ENCODE measurements at places on chromosomes 16 and 17. TPM values are rescaled to one million over a fixed set of nuclear protein-coding genes. Genes with fewer than 3 reads are reported as not detected.
A peak's percentile ranks its signal among the peaks of the same experiment; 100 is the strongest.

GRCh38 chr16:15523092-15523541 lies 88.7 kb downstream of the BMERB1 start:
- no peak for DNase-seq

- DNase-seq = no peak
These were observed 68.6 kb downstream of the SDK2 start for GRCh38 chr17:73575470-73576221.

GRCh38 chr16:50038286-50038685 lies 13.3 kb downstream of the CNEP1R1 start:
- DNase-seq = no peak

GRCh38 chr17:2749784-2750181 lies 331 bp upstream of the CCDC92B start:
- DNase-seq = peak; percentile 71

- DNase-seq = peak; percentile 76
These were observed 12.6 kb upstream of the TCF25 start for GRCh38 chr16:89860747-89861304.

DNA sequence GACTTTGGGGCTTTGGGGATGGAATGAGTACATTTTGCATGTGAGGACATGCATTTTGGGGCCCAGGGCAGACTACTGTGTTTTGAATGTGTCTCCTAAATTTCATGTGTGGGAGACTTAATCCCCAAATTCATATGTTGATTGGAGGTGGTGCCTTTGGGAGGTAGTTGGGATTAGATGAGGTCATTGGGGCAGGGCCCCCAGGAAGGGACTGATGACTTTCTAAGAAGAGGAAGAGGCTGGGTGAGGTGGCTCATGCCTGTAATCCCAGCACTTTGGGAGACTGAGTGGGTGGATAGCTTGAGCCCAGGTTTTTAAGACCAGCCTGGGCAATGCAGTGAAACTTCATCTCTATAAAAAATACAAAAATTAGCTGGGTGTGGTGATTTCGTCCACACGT lies 42.8 kb upstream of the RAI1 start:
- DNase-seq = no peak

DNA sequence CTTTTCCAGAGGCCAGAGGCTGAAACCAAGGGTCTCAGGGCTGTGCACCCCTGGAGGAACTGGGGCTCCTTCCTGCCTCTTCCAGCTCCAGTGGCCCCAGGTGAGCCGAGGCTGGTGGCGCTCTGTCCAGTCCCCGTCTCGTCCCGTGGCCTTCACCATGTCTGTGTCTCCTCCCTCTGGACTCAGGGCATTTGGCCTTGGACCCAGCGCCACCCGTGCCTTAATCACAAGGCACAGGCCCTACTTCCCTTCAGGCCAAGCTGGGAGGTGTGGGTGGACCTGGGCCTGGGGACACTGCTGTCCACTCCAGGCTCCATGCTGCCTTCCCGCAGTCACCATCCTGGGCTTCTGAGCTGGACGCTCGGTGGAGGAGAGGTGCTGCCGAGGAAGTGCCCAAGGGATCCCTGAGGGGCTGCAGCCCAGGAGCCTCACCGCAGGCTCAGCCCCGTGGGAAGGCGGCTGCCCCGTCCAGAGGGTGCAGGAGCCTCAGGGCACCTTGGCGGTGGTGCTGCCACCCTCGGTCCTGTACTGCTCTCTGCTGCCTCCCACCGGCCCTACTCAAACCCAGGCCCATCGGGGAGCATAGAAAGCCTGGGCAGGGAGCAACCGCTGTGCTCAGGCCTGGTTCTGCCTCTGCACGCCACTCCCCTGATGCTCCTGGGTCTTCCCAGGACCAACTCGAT lies 9.6 kb upstream of the APRT start:
- DNase-seq = no peak

DNA sequence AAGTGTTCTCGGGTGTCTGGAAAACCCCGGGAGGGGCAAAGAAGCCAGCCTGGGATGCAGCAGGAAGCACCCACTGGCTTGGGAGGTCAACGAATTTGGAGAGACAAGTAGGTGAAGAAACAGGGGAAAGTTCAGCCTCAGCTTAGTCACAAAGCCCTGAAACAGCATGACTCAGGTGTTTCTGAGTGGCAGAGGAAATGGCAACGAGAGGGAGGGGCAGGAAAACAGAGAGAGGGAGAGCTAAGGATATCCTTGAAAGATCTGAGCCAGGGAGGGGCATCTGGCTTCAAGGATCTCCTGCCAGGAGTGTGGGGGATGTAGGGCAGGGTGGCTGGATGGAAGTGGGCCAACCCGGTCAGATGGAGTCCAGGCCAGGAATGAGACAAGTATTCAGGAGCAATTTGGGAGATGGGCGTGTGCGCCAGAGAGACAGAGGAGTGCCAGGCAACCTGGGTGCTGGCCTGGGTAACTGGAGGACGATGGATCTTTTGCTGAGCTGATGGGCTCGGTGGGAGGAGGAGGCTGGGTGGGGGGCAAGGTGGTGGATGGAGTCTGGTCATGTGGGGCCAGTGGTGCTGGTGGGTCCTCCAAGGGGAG lies 27.2 kb downstream of the ABCC3 start:
- DNase-seq = peak; percentile 78

DNA sequence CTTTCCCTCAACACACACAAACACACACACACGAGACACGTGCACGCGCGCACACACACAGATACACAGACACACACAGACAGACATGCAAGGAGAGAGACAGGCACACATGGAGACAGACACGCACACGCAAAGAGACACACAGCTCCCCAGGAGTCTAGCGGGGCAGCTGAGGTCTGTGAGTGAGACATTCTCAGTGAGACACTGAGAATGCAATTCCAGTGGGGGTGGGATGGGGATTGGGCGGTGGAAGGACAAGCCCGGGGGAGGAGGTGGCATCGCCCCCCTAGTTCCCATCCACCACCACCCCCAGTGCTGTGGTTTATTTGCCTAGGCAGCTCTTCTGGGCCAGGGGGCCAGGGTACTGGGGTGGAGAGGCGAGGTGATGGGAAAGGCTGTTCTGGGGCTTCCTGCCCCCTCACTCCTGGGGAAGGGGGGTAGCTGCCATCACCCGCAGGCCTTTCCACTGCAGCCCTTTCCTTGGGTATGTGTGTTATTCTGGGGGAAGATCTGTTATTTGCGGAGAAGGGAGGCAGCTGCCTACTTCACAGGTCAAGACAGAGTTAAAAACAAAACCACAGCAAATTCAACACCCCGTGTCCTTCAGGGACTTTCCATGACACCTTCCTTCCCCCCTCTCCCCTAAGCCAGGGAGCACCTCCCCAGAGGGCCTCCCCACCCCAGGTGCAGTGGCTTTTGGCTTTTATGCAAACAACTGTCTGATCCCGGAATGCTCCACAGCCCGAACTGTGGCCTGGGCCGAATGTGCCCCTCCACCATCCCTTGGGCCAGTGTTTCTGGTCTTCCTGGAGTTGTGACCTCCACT lies 18.0 kb downstream of the GRB7 start:
- DNase-seq = peak; percentile 51

- peak; percentile 13 for DNase-seq
These were observed 55.4 kb downstream of the CFDP1 start for GRCh38 chr16:75377729-75378386.

DNA sequence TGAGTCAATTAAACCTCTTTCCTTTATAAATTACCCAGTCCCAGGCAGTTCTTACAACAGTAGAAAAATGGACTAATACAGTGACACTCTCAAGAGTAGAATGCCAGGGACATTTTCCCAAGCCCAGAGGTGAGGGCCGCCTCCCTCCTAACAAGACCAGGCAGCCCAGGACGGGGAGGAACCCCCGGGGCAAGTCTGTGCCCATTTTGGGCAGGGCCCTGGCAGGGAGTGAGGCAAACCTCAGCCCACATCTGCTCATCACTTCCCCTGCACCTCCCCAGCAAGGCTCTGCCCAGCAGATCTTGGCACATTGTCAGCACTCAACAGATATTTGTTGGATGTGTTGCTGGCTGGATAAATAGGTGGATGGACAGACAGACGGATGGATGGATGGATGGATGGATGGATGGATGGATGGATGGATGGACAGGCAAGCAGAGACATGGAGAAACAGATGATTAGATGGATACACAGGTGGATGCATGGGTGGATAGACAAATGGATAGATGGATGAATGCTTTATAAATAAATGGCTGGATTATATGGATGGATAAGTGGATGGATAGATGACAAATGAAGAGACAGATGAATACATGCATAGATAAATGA lies 271.3 kb downstream of the PARN start:
- no peak for DNase-seq

GRCh38 chr17:28258347-28258887 lies 60.6 kb upstream of the TMEM97 start:
- DNase-seq = no peak

GRCh38 chr17:74241431-74241830 lies 28.1 kb downstream of the TTYH2 start:
- no peak for DNase-seq

DNA sequence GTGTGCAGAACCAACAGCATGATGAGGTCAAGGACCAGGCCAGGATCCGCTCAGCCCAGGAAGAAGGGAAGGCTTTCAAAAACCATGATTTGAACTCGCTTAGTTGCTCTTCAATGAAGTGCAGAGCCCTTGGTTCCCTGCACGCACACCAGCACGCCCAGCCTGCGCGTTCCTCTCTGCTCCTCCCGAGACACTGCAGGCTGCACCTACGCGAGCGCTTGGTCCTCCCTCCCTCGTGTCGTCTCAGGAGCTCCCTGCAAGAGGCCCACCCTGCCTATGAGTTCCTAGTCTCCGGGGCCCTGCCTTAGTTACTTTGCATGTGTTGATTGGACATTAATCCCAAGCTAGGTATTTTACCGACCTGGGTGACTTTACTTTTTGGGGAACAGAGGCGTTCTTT lies 132.9 kb upstream of the TNRC6C start:
- DNase-seq = no peak

- no peak for DNase-seq
These were observed 52.1 kb upstream of the RPH3AL start for GRCh38 chr17:404703-405102.

DNA sequence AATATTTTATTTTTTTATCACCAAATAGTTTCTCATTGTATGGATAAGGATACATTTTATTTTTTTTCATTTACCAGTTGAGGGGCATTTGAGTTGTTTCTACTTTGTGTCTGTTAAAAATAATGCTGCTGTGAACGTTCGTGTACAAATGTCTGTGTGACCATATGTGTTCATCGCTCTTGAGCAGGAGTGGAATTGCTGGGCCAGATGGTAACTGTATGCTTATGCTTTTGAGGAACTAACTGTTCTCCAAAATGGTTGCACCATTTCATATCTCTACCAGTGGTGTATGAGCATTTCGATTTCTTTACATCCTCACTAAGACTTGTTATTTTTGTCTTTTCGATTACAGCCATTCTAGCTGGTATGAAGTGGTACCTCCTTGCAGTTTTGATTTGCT lies 212.5 kb upstream of the N4BP1 start:
- DNase-seq = no peak

GRCh38 chr17:68576137-68576536 lies 25.0 kb downstream of the FAM20A start:
- DNase-seq = no peak

DNA sequence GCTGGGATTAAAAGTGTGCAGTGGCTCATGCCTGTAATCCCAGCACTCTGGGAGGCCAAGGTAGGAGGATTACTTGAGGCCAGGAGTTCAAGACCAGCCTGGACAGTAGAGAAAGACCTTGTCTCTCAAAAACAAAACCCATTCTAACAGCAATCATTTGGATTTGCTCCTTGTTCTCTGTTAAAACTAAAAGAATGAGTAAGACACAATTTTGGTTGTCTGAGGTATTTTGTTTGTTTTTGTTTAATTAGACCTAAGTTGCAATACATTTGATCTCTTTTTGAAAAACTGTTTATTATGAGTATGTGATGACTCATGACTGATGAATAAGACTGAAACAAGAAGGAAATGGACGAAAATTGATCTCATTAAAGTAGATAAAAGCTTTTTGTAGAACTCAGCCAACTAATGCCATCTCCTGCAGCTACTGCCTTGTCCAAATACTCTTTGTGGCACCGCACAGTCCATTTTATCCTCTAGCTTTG lies 29.0 kb downstream of the GLG1 start:
- DNase-seq = no peak

GRCh38 chr17:82402865-82403264 lies 15.3 kb upstream of the HEXD start:
- no peak for DNase-seq

GRCh38 chr16:27617665-27618064 lies 67.7 kb downstream of the KATNIP start:
- no peak for DNase-seq

DNA sequence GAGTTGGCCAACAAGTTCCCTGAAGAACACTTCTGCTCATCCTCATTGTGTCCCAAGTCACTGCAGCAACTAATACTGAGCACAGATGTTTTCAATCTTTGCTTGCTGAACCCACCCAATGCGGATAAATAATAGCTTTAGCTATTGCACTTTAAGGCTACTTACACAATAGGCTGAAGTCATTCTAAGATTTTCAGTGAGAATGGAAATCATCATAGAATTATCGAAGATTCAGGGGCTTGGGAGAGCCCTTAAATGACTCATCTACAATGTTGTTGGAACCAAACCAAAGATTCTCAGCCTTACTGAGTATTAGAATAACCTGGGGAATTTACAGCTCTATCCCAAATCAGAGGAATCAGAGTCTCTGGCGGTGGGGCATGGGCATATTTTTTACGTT lies 51.2 kb downstream of the SYCE1L start:
- DNase-seq = no peak

DNA sequence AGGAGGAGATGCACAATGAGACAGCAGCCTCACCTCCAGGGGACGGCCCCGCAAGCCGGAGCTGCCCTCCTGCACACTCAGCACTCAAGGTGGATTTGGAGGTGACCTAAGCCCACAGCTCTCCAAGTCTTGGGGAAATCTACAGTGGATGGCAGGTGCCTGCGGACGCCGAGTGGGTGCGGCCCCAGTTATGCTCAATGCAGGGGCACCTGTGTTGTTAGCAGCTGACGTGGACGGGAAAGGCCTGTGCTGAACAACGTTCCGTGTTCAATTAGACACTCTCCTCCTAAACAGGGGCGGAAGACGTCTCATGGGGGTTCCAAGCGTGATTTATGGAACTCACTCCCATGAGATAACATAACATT lies 22.0 kb upstream of the METRNL start:
- DNase-seq = no peak

The SLC5A10 gene
- total RNA-seq = not detected

The STX4 gene
- total RNA-seq = 38.0 TPM

The SLC16A11 gene
- 0.30 TPM for total RNA-seq

The SLC47A1 gene
- total RNA-seq = 0.33 TPM

The CFAP97D1 gene
- not detected for total RNA-seq

The BCL6B gene
- 0.62 TPM for total RNA-seq

The KRTAP1-1 gene
- not detected for total RNA-seq

The TK1 gene
- 165 TPM for total RNA-seq

The ZFPM1 gene
- total RNA-seq = 12.2 TPM

The TCAP gene
- 0.74 TPM for total RNA-seq

The PSMD11 gene
- 132 TPM for total RNA-seq

The TNRC6C gene
- total RNA-seq = 11.4 TPM
